ENCODE measurements at places on chromosomes 6 and 20.

GRCh38 chr20:42340368-42340767, 722.2 kb upstream of the CHD6 start:
- DNase-seq: no peak

- no peak for DNase-seq
These were observed 55.3 kb downstream of the UNC5CL start for GRCh38 chr6:40983752-40984151.

DNA sequence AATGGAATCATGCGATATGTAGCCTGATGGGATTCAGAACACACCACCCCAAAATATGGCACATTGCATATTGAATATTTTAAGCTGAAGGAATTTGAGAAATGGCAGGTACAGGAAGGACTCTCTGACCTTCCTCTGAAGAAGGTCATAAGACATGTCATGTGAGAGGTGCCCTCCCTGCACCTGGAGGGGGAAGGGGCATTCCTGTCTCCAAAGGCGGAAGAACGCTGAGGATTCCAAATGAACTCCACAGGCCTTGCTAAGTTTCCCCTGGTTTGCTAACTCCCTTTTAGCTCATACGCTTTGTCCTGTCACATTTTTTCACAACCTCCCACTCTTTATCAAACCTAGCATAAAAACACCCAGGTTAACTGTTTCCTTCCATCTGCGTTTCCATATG, 347.8 kb downstream of the CDKAL1 start:
- DNase-seq: no peak

- DNase-seq: peak; percentile 54
These were observed 1.0 kb downstream of the LRP11 start for GRCh38 chr6:149862922-149863697.

- DNase-seq: no peak
These were observed 24.9 kb upstream of the ITCH start for GRCh38 chr20:34337982-34338726.

- no peak for DNase-seq
These were observed 11.3 kb downstream of the GABRR1 start for GRCh38 chr6:89205819-89206218.

GRCh38 chr6:10749734-10750133, 2.1 kb downstream of the TMEM14B start:
- no peak for DNase-seq

DNA sequence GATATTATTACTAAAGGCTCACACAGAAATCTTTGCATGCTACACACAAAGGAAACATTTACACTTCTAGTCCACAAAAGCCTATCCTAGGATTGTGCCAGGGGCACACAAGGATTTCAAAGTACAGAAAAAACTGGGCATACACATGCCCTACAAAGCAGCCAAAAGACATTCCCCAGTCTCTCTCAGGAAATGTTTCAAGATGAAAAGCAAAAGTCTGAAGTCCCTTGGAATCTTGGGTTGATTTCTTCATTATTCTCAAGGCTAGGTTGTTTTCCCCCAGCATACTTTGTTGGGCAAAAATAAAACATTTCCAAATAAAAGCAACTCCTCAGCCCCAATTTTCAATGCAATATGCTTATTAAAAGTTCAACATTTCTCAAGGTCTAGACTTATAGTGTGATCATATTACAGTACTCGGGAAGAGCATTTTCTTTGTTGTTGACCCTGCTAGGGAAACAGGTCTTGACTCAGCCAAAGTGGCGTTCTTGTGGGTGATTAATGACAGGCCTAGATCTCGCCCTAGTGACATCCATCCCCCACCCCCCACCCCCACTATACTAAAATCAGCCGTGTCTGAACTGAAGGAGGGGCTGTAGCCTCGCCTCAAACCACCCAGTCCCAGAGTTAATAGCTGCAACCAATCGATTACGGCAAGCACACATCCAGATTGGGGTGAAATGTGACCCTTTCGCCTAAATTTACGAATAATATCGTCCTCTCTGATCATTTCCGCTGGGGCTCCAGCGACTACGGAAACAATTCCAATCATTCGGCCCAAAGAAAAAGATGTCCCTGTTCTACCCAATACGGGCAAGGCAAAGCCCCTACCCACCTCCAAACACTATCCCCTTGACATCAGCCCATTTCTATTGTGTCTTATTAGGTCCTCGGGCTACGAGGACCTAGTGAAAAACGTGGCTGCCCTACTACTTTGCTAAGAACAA, 1.4 kb downstream of the AKIRIN2 start:
- no peak for DNase-seq

DNA sequence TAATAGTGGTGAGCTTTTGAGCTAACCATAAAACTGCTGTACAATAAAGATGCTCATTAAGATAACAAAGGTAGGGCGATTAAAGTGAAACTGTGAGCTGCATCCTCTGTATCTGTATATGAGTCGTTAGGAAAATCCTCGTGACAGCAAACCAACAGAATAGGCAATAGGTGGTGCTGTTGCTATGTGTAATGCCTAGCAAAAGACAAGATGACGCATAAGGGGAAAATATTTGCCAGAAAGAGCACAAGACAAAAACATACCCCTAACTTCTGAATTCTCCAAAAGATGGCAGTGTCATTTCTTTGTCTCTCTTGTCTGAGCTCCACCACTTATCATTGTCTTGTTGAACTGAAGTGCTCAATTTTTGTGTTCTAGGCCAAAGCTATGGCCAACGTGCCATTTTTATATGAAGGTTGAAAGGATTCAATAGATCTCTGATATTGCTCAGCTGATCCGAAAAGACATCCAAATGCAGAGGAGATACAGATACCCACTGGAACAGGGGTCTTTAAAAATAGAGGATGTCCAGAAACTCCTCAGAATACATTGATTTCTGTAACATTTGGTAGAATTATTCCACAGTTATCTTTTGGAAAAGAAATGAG, 56.3 kb upstream of the ANKEF1 start:
- DNase-seq: peak; percentile 54

DNA sequence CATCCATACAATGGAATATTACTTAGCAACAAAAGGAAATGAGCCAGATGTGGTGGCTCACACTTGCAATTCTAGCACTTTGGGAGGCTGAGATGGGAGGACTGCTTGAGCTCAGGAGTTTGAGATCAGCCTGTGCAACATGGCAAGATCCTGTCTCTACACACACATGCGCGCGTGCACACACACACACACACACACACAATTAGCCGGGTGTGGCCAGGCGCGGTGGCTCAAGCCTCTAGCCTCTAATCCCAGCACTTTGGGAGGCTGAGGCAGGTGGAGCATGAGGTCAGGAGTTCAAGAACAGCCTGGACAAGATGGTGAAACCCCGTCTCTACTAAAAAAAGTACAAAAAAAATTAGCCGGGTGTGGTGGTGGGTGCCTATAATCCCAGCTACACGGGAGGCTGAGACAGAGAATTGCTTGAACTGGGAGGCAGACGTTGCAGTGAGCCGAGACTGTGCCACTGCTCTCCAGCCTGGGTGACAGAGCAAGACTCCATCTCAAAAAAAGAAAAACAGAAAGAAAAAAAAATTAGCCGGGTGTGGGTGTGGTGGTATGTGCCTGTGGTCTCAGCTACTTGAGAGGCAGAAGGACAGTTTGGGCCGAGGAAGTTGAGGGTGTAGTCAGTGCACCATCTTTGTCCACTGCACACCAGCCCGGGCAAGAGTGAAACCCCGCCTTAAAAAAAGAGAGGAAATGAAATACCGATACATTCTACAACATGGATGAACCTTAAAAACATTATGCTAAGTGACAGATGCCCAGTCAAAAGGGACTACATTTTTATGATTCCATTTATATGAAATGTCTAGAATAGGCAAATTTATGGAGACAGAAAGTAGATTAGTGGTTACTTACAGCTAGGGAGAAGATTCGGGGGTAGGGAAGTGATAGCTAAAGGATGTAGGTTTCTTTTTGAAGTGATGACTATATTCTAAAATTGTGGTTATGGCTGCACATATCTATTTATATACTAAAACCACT, 52.5 kb downstream of the RBL1 start:
- DNase-seq: no peak

GRCh38 chr20:55090286-55090685, 614.9 kb downstream of the DOK5 start:
- DNase-seq: no peak

DNA sequence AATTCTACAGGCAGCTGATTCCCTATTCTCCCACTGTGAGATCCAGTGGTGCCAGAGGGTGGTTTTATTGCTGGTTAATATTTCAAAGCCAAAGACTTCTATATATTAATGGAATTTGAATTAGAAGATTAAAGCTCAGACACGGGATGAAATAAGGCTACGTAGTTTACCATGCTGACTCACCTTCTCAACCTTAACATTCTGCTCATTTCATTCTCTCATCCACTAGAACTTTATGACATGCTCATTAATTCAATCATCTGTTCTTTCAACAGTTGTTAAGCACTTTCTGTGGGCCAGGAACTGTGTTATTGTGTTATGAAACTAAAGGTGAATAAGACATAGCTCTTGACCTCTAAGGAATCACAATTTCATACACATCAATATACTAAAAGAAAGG, 456.9 kb upstream of the MAP3K7 start:
- no peak for DNase-seq

- DNase-seq: no peak
These were observed 31.5 kb downstream of the MAFB start for GRCh38 chr20:40657526-40657925.

- DNase-seq: no peak
These were observed 31.1 kb upstream of the SLC35A1 start for GRCh38 chr6:87441711-87442110.

DNA sequence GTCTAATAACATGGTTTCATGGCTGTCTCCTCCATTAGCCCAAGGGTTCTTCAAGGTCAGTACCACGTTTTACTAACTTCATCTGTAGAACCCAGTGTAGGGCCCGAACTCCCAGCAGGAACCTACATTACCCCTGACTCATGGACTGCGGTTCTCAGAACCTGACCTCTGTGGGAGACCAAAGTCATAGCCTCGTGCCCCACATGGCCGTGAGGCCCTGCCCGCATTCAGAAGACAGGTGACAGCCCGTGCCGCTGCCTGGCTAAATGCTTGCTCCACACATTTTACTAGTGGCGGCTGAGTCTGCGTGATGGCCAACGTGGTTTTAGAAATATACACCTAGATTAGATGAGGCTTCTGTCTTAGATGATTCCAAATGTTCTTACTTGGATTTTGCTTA, 94.9 kb downstream of the CDH4 start:
- DNase-seq: no peak

DNA sequence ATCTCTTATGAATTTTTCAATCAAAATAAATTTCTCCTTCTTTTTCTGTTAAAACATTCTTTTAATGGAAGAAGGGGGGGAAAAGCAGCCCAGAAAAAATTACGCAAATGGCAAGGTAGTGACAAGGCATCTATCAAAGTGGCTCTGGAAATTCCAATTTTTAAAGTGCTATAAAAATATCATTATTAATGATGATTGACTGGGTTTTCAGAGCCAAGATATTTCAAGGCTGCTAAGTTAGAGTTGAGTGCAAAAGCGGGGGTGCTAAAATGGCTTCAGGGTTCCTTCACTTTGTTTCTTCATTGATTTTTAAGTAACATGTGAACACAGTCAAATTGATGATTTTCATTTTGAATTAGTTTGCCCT, 171.6 kb upstream of the CITED2 start:
- no peak for DNase-seq

DNA sequence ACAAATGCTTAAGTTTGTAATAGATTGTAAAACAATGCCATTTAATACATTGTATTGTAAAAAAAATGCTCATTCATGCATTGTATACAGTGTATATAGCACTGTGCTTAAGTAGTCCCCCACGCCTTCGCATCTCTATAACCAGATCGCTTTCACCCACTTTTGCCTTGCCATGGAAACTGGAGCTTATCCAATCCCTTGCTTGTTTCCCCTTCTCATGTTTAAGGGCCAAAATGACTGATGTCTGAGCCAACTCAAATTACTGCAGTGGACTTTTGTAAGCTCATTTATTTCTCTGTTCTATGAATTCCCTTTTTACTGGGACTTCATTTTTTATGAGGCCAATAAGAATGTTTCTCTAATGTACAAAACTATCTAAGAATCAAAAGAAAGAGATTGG, 730.9 kb upstream of the GJE1 start:
- DNase-seq: no peak

GRCh38 chr20:19252451-19253120, 40.1 kb downstream of the SLC24A3 start:
- DNase-seq: no peak

GRCh38 chr6:111602481-111603011, 3.1 kb downstream of the TRAF3IP2 start:
- no peak for DNase-seq

DNA sequence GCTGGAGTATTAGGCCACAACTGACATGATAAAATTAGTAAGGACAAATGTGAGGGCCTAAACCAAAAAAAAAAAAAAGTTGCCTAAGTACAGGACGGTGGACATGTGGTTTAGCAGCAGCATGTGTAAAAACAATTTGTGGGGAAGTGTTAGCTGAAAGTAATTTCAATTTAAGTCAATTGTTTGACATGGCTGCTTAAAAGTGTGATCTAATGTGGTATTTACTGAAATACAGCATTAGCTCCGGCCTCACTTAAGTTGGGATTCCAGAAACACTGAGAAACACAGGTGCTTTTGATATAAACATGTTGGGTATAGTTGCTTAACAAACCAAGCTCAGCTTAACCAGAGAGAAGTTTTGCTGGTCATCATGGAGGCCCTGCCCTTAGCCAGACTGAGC, 119.7 kb downstream of the FYN start:
- no peak for DNase-seq

- no peak for DNase-seq
These were observed 279.4 kb downstream of the RFPL4B start for GRCh38 chr6:112626468-112627082.

- peak; percentile 96 for DNase-seq
These were observed 16.1 kb downstream of the GHRH start for GRCh38 chr20:37245216-37246150.

- DNase-seq: no peak
These were observed 122.6 kb upstream of the PLCB4 start for GRCh38 chr20:8946036-8946940.

DNA sequence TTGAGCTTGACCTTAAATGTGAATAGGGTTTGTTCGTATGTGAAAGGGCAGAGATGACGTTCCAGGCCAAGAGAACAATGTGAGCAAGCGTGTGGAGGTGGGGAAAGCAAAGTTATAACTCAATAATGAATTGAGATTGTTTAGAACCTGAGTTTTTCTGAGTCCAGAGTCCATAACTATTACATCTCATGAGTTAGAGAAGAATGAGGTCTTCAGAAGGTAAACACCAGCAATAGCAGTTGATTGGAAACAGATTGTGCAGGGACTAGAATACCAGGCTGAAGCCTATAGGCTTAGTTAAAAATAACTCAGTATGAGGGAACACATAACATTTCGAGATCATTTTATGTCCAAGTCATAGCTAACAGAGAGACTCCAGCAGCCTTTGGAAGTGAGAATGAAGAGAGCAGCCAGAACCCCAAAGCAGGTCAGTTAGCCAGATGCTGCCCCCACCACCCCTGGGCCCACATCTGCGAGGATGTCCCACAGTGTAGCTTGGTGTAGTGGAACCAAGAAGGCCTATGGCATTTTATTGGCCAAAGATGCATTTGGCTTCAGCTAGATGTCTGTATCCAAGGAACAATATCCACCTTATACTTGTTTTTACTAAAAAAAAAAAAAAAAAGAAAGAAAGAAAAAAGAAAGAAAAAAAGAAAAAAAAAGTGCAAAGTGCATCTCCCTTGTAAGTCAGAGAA, 121.7 kb downstream of the TNFRSF21 start:
- no peak for DNase-seq

GRCh38 chr20:56458206-56458821, 10.1 kb upstream of the RTF2 start:
- DNase-seq: no peak

- no peak for DNase-seq
These were observed 138.4 kb upstream of the TNFAIP3 start for GRCh38 chr6:137728386-137729349.

- DNase-seq: no peak
These were observed 10.7 kb downstream of the TULP4 start for GRCh38 chr6:158322724-158323560.

- DNase-seq: no peak
These were observed 1323.1 kb upstream of the CITED2 start for GRCh38 chr6:140697585-140697984.
